ENCODE measurements at places on chromosomes 16 and 17.

GRCh38 chr17:70040336-70040735 lies 34.7 kb upstream of the KCNJ16 start:
- no peak for DNase-seq

GRCh38 chr16:17509194-17509593 lies 38.4 kb upstream of the XYLT1 start:
- no peak for DNase-seq

DNA sequence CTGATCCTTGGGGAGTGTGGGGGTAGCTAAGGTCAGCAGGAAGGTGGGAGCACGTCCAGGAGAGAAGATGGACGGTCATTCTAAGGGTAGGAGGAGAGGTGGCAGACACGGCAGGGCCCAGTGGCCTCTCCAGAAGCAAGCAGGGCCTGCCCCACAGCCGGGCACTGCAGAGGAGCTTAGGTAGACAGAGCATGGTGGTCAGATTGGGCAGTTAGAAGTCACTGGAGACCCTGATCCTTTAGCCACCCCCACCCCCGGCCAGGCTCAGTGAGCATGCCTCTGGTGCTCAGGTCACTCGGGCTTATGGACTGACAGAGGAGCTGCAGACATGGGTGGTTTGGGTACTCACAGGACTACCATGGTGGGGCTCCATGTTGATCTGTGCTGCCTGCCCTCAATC lies 26.3 kb downstream of the NLRP1 start:
- no peak for DNase-seq

- DNase-seq, result no peak
Observed at GRCh38 chr16:29958756-29959155, 3.1 kb upstream of the TMEM219 start.

DNA sequence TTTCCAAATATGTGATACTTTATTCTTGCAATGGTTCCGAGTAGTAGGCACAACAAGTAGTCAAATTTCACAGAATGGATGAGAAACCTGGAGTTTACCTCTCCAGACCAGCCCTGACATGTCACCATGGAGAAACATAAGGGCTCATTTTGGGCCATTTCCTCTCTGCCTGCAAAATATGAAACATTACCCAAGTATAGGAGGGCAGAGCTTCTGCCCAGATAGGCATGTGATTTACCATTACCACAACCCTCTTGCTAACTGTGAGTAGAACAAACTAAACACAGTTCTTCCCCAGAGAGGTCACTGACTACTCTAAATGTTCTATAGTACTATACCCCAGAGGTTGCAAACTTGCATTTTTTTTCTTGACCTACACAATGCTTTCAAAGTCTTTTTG lies 15.7 kb upstream of the KPNB1 start:
- no peak for DNase-seq

- DNase-seq, result no peak
Observed at GRCh38 chr16:10968498-10968897, 24.1 kb downstream of the CLEC16A start.

DNA sequence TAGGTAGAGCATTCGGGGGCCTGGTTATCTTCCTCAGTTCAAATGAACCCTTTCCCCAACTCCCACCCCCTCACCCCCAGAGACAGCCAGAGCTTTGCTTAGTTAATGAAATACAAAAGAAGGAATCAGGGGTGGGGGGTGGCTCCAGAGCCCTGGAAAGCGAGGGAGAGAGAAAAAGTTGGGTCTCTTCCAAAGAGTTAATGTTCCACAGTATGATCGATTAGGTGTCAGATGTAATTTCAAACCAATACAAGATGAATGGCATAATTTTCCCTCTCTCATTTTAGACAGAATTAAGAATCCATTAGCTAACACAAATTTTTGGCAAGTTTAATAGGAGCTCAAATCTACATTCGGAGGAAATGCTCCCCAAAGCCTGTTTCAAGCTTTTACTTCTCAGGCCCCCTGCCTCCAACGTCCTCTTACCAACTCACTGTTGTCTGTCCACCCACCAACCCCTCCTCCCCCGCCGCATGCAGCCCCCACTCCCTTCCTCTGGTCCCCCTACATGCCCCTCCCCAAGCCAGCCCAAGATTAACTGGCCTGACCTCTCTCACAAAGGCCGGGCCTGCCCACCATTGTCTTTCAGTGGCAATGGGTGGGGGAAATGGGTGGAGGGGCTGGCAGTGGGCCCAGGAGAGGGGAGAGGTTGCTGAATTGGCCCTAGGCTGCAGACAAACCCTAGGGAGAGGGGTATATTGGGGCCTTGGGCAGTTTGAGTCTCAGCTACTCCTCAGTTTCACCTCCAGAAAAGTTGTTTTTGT lies 28.2 kb downstream of the NEUROD2 start:
- DNase-seq, result no peak

DNA sequence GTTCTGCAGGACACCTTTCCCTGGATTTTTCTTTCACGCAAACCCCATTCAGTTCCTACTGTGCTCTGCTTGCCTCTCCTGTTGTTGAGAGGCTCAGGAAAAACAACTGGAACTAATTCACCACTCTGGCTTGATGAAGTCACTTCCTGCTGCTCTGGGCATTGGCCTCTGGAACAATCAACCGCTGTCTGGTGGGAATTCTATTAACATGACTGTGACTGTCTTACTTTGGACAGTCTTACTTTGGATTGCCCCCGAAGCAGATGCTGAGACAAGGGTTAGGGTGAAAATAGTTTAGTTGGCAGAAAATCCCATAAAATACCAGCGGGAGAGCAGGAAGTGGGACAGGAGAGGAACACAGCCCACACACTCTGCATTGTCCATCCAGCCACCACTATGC lies 90.0 kb upstream of the HSBP1 start:
- DNase-seq, result peak; percentile 95

GRCh38 chr16:89410322-89410721 lies 80.0 kb downstream of the ANKRD11 start:
- no peak for DNase-seq

DNA sequence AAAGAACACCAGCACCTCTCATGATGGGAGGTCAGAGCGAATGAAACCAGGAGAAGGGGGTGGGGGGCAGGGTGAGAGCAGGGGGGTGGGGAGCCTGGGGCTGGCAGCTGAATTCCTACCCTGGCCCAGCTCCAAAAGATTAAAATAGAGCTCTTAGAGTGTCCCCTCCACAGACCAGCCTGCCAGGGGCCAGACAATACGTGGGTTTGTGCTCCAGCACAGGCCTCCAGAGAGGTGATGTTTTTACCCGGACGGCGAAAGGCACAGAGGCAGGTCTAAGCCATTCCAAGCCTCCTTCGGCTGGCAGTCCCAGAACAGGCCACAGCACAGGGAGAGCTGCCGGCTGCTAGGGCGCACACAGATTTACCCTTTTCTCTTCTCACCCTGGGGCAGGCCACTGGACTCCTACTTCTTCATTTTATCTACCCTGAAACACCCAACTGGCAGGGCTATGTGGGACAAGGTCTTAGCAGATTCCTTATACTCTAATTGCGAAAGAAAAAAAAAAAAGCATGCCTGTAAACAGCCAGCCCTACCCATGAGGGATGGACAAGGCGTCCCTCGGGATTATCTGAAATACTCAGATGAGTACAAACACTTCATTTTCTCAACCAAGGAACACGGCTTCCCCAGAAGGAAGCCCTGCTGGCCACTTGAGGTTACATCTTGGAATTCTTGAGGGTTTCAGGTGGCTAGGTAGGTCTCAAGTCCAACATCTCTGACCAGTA lies 71.9 kb upstream of the NOG start:
- no peak for DNase-seq

GRCh38 chr16:83968306-83968851 lies 335 bp downstream of the NECAB2 start:
- DNase-seq, result no peak

GRCh38 chr17:52837492-52837891 lies 679.0 kb upstream of the CA10 start:
- no peak for DNase-seq

DNA sequence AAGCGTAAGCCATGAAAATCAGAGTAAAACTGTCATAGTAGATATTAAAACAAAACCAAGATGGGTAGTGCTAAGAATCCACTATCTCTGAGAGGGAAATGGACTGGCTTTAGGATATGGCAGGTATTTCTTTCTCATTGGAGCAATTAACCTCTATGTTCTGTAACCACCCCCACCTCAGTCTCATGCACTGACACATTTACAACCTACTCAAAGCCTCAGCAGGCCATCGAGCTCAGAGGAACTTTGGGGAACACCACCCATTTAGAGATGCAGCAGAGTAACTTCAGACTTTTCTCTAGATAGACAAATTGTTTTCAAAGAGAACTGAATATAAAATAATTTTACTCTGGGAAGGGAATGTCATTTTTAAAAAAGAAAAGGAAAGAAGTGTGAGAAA lies 615.8 kb upstream of the ZFHX3 start:
- DNase-seq, result no peak

DNA sequence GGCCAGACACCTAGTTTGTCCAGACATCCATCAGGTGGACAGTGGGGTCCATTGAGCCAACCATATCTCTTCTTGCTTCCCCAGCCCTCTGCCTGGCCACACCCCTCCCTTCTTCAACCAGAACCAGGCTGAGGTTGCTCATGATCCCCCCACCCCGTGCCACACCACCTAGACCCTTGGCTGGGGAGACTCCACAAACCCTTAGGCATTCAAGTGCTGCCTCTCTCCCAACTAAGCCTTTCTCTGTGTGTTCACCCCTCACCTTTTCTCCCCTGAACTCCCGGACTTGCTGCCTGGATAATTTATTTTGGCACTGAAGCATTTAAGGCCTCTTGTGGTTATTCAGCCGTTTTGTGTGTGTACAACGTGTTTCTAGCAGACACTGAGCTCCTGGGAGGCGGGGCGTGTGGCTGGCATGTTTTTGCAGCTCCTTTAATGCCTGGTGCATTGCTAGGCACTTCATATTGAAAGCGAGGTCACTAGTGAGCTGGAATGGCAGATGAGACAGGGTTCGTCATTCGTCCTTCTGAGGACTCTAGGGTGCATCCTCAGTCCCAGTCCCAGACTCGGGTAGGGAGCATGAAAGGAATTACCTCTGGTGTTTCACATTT lies 28.7 kb downstream of the CACNA1G start:
- DNase-seq, result no peak

DNA sequence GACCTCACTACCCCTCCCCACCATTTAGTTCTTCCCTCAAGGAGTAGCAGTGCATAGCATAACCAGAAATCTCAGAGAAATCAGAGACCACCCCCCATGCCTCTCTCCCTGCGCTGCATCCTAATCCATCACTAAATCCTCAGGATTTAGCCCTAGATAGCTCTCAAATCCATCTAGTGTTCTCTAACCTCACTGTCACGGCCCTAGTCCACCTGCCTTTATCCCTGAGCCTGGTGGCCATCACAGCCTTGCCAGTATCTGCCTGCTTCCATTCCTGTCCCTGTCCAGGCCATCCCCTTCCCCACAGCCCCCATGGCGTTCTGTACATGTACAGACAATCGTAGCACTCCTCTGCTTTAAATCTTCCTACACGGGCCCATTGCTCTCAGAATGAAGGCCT lies 19.1 kb downstream of the CBLN1 start:
- no peak for DNase-seq

DNA sequence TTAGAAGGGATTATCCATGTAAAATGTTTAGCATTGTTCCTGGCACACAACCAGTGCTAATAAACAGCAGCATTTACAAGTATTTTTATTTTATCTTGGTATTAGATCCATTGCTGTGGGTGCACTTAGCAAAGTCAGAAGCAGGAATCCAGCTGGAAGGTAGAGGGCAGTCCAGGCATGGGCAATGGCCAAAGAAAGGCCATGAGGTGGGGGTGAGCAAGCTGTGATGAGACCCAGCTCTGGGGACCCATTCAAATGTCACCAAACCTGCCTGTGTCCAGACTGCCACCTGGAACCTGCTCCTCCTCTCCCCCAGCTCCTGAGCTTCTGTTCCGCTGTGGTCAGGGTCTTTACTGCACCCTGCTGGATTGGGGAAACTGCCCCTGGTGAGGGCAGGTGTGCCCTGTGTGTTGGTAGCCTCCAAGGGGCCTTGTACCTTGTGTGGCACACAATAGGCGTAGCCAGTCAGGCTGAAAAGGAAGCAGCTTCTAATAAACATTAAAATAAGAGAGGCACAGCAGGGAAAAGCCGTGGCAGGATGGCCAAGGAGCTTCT lies 118.0 kb upstream of the CRHR1 start:
- DNase-seq, result no peak

GRCh38 chr17:74687886-74688285 lies 24.8 kb downstream of the CD300LF start:
- DNase-seq, result no peak

DNA sequence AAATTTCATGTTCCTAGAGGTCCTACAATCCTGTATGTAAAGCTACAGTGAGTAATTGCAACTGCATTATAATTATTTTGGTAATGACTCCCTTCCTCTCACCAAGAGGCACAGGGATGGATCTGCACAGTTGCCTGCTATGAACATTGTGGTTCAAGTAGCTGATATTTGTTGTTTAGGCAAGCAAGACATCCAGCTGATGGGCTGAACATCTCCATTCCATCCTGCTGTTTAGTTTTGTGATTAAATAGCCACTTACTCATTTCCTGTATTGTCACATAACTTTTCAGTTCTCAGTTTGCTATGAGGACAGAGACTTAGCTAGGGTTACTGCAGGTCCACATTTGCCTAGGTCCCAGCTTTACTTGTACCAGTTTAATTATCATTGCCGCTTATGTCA lies 181.2 kb upstream of the TBX2 start:
- peak; percentile 62 for DNase-seq

GRCh38 chr17:59266745-59267144 lies 46.4 kb downstream of the GDPD1 start:
- DNase-seq, result no peak

DNA sequence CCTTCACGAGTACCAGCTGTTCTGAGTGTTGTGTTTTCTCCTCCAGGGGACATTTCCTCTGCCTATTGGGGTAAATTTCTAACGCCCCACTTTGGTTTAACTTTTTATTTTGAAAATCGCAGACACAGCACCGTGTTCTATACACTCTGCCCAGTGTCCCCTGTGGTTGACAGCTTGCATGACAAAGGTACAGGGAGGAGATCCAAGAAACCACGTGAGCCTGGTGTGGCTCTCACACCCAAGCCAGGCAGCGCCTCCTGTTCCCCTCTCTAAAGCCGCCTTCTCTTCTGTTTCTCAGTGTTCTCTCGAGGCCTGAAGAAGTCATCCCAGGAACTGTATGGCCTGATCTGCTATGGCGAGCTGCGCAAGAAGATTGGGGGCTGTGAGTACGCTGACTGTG lies 25.4 kb downstream of the CRAMP1 start:
- DNase-seq, result no peak

GRCh38 chr16:78485188-78485916 lies 385.9 kb downstream of the WWOX start:
- DNase-seq, result no peak

GRCh38 chr17:40311575-40311974 lies 2.6 kb downstream of the RARA start:
- DNase-seq, result peak; percentile 74

GRCh38 chr17:40884708-40885512 lies at the start of gene KRT20:
KRT20 (minus strand) TSS chr17:40885242; CDS start chr17:40885185, 57 bp downstream.
- no peak for DNase-seq

GRCh38 chr17:50758524-50758923 lies 8.8 kb downstream of the ANKRD40CL start:
- no peak for DNase-seq

Measured in RPMI7951 (cell line).